ENCODE measurements at places on chromosomes 2 and 18. TPM values are rescaled to one million over a fixed set of nuclear protein-coding genes. Genes with fewer than 3 reads are reported as not detected.

The LBX2 gene
- not detected for total RNA-seq

The IL36G gene
- total RNA-seq: not detected

The AGAP1 gene
- total RNA-seq: 0.52 TPM

The ASAP2 gene
- total RNA-seq: not detected

The ACMSD gene
- total RNA-seq: not detected
